ENCODE measurements at places on chromosomes 2 and 18.

DNA sequence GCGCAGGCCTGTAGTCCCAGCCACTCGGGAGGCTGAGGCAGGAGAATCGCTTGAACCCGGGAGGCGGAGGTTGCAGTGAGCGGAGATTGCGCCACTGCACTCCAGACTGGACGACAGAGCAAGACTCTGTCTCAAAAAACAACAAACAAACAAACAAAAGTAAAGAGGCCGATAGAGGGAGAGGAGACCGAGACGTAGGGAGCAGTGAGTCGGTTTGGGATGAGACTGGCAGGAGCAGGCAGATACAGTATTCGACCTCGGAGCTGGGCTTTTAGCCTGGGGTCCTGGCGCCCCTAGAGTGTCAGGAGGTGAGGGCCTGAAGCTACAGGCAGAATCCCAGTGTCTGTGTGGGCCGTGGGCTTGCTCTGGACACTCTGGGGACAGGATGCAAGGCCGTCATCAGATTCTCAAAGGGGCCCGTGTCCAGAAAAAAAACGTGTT lies 51.2 kb downstream of the SLC4A1AP start:
- DNase-seq = no peak

- DNase-seq = no peak
Observed at GRCh38 chr2:109306190-109306589, 177.2 kb downstream of the SH3RF3 start.

DNA sequence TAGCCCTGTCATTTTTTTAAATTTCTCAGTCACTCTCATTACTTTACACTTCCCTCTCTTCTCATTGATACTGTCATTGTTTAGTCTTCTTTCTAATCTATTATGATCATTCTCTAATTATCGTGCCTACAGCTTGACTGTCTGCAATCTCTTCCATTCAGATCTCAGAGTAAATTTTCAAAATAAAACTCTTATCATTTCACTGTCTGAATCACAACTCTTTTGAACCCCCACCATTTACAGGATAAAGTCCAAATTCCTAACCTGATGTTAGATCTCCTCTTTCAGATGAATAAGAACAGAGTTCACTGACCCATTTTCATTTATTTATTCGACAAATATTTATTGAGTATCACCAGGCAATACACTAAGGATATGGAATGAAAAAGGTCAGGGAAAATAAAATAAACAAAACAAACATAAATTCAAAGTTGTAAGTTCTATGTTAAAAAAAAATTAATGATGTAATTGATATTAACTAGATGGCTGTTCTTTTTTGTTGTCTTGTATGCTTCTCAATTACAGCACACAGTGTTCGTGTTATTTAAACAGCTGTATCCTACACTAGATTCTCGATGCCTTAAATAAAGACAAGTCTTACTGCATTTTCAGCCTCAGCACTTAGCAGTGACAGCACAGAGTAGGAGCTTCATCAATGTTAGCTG lies 631.0 kb downstream of the IRS1 start:
- no peak for DNase-seq

GRCh38 chr2:37895140-37895539 lies 29.9 kb upstream of the RMDN2 start:
- DNase-seq = no peak

DNA sequence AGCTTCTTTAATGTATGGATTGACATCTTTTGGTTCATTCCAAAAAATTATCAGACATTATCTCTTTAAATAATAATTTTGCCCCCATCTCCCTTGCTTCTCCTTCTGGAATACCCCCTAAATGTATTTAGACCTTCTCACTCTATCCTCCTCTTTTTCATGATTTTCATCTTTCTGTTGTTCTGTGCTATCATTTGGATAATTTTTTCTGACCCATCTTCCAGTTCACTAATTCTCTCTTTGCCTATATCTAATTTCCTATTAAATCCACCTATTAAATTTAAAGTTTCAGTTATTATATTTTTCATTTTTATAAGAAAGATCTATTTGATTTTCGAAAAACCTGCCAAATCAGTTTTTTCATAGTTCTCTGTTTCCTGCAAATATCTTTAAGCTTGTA lies 67.8 kb upstream of the ODC1 start:
- DNase-seq = no peak

- no peak for DNase-seq
Observed at GRCh38 chr2:197628043-197628500, 47.3 kb downstream of the RFTN2 start.

GRCh38 chr2:11998218-11998617 lies 251.8 kb downstream of the LPIN1 start:
- DNase-seq = no peak

DNA sequence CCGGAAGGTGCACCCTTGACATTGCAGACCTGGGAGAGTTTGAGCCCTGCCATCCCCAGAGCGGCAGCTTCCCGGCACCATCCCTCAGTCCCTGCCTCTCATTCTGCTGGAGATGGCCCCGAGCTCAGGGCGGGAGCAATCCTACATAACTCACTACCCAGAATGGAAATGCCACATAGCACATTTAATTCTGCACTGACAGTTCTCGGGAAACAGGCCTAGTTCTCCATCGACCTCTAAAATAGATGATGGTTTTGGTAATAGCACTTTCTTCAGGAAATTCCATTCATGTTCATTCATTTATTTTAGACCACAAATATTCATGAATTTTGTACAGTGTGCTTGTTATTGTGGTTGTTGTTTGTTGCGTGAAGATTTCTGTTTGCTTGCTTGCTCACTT lies 92.9 kb upstream of the SLC14A2 start:
- no peak for DNase-seq

DNA sequence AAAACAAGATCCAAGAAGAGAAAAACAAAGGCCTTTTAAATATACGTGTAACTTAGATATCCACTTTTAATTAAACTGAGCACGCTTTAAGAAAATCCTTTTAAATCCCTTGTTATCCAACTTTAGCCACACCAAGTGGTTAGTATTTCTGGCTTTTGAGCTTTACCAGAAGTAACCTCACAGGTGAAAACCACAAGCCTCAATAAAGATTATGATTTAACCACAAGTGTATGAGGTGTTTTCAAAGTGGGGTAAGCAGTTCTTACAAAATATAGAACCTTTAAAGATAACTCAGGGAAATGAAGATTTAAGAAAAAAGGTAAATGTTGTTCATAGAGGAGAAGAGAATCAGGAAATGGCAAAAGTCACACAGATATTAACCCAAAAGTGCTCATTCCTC lies 58.4 kb upstream of the CDCA7 start:
- DNase-seq = no peak

DNA sequence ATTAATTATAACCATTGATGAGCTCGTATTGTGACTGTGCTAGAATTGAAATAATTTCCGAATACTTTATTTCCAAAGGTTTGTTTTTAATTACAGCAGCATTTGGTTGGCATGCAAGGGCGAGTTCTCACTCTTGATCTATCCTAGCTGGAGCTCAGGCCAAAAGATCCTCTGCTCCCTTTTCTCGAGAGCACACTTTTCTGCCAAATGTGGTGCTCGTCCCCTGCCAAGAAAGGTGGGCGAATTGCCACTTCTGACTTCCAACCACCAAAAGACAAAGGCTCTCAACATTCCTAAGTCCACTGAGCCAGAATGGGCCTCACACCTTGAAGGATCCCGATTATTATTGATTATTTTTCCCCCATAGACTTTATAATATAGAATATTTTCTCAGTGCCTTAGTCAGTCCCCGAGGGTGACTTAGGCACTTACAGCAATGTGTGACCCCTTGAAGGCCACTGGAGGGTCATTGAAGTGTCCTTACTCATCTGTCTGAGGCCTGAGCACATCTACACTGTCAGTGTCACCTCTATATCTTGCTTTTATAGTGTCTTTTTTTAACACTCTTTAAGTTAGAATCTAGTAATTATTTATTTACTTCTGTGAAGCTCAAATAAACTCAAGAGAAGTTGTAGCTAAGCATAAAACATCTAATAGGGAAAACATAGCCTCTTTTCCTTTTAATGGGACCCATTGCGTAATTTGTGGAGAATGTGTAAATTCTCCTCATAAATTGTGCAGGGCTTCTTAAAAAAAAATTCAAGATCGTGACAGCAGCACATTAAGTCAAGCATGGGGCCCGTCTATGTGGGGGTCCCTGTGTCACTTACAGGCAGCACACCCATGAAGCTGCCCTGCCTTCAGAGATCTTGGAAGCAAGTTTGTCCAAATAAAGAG lies 98.3 kb downstream of the MEIS1 start:
- no peak for DNase-seq

DNA sequence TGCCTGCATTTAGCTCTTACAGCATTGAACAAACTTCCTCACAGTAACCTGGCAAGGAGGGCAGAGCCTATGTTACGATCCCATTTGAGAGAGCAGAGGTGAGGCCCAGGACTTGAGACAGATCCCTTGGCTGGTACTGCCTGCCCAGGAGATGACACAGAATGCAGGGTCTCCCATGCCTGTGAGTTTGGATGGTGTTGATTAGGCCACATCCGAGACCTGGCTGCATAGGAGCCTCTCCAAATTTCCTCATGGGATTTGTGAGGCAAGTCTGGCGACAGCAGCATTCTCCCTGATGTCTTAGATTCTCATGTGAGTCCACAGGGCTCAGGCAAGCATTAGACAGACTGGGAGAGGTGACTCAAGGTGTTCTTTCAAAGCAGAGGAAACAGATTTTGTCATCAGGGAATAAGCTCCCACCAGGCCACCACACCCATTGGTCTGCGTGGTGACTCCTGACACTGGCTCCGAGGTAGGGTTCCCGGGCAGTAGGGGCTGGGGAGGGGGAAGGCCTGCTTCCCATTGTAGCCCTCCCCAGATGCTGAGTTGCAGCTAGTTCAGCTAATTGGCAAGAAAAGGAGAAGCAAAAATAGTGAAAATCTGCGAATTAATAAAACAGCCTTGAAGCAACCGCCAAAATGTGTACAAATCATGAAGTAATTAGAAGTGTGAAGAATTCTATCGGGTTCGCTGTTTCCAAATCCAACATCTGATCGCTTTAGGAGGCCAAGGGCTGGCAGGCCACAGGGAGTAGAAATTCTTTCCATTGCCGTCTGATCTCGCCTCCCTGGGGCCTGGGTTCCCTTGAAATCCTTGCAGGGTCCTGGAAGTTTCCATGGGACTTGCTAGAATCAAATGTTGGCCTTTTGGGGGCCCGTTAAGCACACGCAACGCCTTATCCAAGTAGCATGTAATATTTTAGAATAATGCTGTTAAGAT lies 68.0 kb downstream of the MAPK4 start:
- DNase-seq = no peak

DNA sequence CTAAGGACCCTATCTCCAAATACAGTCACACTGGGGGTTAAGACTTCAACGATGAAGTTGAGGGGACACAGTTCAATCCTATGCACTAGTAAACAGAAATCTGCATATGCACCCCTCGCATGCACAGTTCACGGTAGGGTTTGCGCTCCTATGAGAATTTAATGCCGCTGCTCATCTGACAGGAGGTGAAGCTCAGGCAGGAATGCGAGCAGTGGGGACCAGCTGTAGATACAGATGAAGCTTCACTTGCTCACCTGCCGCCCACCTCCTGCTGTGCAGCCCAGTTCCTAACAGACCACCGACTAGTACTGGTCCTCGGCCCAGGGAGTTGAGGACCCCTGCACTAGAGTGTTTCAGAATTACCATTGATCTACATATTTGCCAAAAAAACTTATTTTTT lies 40.0 kb upstream of the FAHD2A start:
- DNase-seq = no peak

DNA sequence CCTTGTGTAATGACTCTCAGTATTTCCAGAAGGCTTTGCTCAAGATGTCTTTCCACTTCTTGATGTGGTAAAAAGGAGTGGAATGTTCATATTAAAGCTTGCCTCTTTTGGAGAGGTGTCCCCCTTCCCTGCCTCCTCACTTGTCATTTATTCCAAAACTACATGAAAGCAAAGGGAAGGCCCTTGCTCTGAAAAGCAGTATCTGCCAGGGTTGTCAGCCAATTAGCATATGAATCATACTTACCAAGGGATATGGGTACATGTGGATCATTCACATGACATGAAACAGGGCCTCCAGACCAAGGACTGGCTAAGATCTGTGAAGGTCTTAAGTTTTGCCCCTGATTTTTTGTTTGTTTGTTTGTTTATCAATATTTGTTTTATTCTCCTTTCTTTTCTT lies 31.3 kb downstream of the ANXA4 start:
- DNase-seq = no peak

DNA sequence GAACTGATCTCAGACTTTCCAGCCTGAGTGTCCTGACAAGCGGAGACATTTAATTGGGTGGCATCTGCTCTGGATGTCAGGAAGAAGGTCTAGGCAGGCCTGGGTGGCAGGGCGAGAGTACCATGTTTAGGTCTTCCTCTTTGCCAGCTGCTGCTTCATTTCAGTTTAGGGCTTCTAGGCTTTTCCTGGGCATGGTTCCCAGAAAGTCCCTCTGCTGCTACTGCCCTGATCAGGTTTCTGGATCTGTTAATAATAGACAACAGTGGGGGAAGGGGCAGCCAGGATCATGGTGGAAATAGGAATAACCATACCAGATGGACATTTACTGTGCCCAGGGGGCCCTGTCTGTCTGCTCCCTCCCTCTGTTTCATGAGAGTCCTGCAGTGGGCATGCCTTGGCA lies 2.3 kb upstream of the PLCD4 start:
- DNase-seq = peak; percentile 6

- peak; percentile 15 for DNase-seq
Observed at GRCh38 chr2:165067643-165068486, 112.5 kb upstream of the SLC38A11 start.

DNA sequence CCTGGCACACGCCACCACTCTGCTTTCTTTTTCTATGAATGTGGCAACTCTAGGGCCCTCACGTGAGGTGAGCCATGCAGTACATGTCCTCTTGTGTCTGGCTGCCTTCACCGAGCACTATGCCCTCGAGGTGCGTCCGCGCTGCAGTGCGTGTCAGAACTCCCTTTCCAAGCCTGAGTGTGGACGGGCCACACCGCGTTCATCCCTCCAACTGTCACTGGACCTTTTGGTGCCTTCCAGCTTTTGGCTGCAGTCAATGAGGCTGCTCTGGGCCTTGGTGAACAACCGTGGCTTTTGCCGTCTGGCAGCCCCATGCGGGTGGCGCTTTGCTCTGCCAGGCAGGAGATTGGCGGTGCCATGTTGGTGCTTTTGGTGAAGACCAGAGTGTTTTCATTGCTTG lies 74.0 kb downstream of the TSHZ1 start:
- no peak for DNase-seq

DNA sequence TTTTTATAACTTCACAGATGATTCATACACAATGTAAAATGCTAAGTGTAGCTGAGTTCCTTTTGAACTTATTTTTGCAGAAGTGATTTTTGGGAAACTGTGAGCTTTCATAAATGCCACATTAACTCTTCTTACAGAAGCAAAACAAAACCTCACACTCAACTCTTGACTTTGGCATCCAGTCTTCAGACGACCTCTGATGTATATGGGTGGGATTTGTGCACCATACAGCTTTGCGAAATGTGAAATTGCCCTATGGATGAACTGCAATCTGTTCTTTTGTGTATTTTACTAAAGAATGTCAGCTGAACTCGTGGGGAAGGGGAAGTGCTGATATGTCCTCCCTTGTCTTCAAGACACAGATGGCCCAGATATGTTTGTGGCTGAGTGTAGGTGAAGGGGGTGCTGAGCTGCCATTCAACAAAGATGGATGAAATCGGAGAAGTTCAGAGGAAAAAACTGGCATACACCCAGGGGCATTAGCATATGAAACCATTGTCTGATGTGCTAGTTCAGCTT lies 218.3 kb downstream of the PTGR3 start:
- DNase-seq = no peak

GRCh38 chr18:919078-919477 lies 14.4 kb downstream of the ADCYAP1 start:
- no peak for DNase-seq
